ENCODE measurements at places on chromosomes 2 and 18.

- DNase-seq, result no peak
Measured at GRCh38 chr2:85061896-85062295, 71.3 kb upstream of the TCF7L1 start.

DNA sequence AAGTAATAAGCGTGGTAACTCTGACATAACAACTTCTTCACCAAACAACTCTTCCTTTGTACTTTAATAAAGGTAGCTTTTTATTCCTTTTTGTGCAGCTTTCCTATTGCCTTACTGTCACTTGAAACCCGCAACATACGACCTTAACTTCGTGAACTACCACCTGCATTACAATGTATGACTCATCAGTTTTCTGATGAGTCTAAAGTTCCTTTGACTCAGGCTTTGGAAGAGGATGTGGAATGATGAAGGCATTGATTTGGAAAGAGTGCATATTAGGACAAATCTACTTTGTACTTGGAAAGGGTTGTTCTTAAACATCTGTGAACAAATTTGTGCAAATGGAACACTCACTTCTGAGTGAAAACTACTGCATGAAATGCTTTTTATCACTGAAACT is 1012.1 kb downstream of the TMEM182 start:
- no peak for DNase-seq

- DNase-seq, result no peak
Measured at GRCh38 chr18:21313576-21313975, 71.5 kb downstream of the GREB1L start.

DNA sequence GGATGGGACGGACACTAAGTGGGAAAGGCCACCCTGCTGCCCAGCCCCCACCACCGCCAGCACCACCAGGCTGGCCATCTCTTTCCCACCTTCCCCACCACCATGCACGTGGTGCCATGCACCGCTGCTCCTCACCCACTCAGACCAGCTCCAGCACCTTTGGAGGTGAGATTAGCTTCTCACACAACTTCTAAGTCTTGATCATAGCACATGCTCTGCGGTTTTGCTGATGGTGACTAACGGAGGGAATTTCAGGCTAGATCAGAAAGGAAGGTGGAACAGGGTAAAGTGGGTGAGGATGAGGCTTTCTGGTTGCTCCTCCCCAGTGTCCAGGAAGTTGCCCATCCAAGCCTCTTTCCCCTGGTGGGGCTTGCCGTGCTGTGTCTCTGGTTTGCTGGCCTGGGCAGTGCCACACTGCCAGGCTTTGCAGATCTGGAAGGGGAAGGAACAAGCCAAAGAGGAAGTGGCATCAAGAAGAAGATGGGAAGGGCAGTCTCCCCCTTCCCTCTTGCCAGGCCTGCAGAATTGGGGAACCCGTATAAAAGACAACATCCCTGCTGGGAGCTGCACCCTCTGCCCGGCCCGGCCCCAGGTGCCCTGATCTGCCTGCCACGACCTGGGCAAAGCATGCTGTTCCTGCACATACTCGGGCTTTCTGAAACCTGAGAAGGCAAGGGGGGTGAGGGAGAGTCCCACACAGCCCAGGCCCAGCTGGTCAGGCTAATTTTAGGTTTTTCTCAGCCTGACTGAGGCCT is 44.3 kb upstream of the CAB39 start:
- peak; percentile 90 for DNase-seq

DNA sequence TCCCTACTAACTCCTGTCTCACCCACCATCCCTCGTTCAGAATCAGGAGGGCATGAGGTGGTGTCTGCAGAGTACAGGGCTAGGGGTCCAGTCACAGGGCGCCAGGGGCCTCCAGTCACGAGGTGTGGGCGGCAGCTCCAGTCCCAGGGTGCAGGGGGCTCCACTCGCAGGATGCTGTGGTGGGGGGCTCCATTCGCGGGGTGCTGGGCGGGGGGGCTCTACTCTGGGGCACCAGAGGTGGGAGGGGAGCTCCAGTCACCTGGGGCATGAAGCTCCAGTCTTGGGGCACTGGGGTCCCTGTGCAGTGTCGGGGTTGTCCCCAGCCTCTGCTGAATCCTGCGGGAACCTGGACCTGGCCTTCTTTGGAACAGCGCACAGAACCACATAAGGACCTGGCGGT is 66.0 kb downstream of the EIPR1 start:
- DNase-seq, result no peak

- DNase-seq, result no peak
Measured at GRCh38 chr2:12465631-12466135, 251.1 kb upstream of the TRIB2 start.

DNA sequence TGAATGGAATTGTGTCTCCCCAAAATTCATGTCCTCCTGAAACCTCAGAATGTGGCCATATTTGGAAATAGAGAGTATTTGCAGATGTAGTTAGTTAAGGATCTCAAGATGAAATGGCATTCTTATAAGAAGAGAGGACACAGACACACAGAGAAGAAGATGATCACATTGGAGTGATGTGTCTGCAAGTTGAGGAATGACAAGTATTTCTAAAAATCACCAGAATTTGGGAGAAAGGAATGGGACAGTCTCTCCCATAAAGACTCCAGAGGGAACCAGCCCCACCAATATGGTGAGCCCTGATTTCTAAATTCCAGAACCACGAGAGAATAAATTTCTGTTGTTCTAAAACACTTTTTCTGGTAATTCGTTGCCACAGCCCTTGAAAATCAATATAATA is 166.3 kb downstream of the C1D start:
- no peak for DNase-seq

DNA sequence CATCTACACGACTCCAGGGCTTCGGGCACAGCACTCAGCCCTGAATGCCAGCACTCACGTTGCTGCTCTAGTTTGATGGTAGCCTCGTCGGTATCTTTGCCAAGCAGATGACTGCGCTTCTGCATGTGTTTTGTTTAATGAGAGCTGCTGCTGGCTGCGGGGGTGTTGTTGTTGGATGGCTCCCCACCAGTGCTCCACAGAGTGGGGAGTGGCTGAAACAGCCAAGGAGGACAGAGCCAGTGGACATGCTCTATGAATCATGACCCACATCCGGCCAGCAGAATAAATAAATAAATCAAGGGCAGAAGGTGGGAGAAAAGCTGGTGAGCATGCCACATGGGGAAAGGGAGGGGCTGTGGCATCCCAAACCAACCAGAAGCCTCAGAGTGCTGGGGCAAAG is 131.2 kb upstream of the SOX11 start:
- DNase-seq, result no peak

DNA sequence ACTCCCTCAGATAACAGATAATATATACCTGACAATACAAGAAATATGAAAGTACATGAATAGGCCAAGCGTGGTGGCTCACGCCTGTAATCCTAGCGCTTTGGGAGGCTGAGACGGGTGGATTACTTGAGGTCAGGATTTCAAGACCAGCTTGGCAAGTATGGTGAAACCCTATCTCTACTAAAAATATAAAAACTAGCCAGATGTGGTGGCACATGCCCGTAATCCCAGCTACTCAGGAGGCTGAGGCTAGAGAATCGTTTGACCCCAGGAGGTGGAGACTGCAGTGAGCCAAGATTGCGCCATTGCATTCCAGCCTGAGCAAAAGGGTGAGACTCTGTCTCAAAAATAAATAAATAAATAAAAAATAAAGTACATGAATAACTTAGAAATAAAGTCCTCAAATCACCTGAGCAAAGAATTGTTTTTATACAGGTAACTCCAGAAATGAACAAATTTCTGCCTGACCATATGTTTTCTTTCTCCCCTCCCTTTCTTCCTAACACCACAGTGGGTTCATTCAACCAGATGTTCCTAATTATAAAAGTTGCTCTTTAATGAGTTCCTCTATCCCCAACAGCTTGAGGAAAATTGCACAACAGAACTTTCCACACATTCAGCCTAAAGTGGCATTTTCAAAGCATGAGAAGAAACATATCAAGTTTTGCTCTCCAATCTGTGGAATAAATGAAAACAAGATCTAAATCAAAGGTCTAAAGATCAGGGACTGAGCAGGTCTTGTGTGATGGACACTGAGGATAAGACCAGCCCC is 33.6 kb upstream of the AP1S3 start:
- DNase-seq, result no peak
